Muscle of arm (tissue), 14 donors: ENCODE measurements at places on chromosomes 3 and 15. TPM values are rescaled to one million over a fixed set of nuclear protein-coding genes. Genes with fewer than 3 reads are reported as not detected.

Gene HIGD2B
- not detected for polyA plus RNA-seq

Gene FSTL1
- polyA plus RNA-seq = 580 TPM

Gene SNRPN
- polyA plus RNA-seq = 118 TPM

Gene SHC4
- 2.3 TPM for polyA plus RNA-seq

Gene CCR1
- 2.1 TPM for polyA plus RNA-seq

Gene LRRN1
- 90.4 TPM for polyA plus RNA-seq

Gene XCR1
- not detected for polyA plus RNA-seq

Gene BRK1
- 195 TPM for polyA plus RNA-seq

Gene NDN
- 158 TPM for polyA plus RNA-seq

Gene LMOD3
- polyA plus RNA-seq = 211 TPM
